ENCODE measurements at places on chromosomes 11 and 22.

DNA sequence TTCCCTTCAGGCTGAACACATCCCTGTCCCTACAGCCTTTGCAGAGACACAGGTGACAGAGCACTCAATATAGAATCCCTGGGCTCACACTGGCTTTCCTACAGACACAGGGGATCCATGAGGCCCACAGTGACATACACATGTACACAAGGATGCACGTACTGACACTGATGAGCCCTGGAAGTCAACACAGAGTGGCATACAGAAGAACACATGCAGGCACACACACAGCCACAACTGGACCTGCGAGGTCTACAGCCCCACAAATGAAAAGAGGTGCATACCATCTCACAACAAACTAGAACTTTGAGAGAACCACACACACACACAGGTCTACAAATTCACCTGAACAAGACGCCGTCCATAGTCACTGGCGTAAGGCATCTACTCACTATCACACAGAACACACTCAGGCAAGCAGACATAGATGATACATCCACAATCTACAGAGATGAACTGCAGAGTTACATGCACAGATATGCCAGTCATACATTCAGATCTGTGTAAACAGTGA lies 3.5 kb upstream of the ZNF74 start:
- no peak for DNase-seq

- no peak for DNase-seq
Measured at GRCh38 chr11:88359541-88359940, 22.0 kb upstream of the CTSC start.

GRCh38 chr22:46568102-46568809 lies 30.8 kb upstream of the CELSR1 start:
- no peak for DNase-seq

- DNase-seq: no peak
Measured at GRCh38 chr11:25317216-25317615, 820.4 kb downstream of the LUZP2 start.

DNA sequence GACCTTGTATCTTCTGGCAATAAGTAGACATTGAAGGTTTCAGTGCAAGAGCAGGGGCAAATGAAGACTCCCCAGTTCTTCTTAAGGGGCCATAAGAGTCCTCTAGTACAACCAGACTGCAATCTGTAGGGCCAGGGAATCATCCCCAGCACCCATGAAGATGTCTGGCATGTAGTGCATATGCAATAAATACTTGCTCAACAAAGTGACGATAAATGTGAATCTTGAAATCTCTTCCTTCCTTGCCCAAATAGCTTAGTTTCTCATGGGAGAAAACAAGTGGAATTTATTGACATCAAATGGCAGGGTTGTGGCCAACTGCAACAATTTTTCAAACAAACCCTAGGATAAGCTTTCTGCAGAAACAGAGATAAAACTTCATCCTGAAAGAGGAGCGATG lies 107.6 kb downstream of the ABTB2 start:
- no peak for DNase-seq

- DNase-seq: no peak
Measured at GRCh38 chr11:74473382-74474173, 6.2 kb upstream of the KCNE3 start.

- no peak for DNase-seq
Measured at GRCh38 chr22:37105154-37105553, 4.4 kb downstream of the TMPRSS6 start.

GRCh38 chr22:21612858-21613257 lies 17.0 kb downstream of the YDJC start:
- DNase-seq: no peak

DNA sequence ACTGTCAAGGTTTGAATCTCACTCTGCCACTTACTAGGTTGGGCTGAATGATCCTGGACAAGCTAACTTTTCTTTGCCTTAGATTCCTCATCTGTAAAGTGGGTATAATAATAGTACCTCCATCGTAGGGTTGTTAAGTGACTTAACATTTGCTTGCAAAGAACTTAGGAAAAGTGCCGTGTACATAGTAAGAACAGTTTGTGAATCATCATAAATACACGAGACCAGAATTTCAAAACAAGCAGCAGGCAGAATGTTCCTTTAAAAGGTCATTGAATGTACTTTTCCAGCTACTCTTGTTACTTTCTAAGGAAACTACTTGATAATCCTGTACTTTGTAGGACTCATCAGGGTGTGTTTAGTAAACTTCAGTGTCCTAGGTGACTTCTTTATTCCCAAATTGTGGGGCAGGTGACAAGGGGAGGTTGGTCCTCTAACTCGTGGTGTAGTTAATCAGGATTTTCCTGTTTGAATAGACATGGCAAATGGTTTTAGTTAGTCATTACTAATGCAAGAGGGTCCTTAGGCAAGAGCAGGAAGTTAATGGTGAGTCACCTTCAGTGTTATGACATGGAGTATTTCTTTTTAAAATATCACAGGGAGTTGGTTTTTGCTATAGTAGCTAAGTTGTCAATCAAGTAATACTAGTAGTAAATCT lies 67.9 kb downstream of the YAP1 start:
- no peak for DNase-seq

- no peak for DNase-seq
Measured at GRCh38 chr11:43517518-43517917, 158.8 kb downstream of the TTC17 start.

GRCh38 chr11:64186492-64187165 lies 658 bp downstream of the STIP1 start:
- DNase-seq: no peak

GRCh38 chr11:86091086-86091485 lies 22.2 kb upstream of the PICALM start:
- DNase-seq: no peak

DNA sequence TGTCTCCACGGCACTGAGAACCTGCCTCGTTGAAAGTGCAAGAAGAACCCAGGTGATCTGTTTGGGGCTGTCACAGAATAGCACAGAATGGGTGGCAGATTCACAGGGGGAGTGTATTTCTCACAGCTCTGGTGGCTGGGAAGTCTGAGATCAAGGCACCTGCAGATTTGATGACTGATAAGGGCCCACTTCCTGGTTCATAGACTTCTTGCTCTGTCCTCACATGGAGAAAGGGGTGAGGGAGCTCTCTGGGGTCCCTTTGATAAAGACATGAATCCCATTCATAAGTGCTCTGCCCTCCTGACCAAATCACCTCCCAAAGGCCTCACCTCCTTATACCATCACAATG lies 198.5 kb upstream of the SORL1-AS1 start:
- no peak for DNase-seq

DNA sequence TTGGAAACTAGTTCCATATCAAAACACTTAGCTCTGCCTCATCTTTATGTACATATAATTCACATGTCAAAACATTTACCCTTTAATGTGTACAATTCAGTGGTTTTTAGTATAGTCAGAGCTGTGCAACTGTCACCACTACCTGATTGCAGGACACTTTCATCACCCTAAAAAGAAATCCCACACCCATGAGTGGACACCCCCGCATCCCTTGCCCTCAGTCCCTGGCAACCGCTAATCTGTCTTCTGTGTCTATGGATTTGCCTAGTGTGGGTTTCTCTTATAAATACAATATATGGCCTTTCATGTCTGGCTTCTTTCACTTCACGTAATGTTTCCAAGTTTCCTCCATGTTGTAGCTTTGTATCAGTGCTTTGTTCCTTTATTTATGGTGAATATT lies 8.6 kb upstream of the EMID1 start:
- DNase-seq: no peak

- no peak for DNase-seq
Measured at GRCh38 chr22:39091126-39092081, 5.6 kb upstream of the APOBEC3H start.

- no peak for DNase-seq
Measured at GRCh38 chr11:123241874-123242543, 47.0 kb upstream of the CLMP start.

DNA sequence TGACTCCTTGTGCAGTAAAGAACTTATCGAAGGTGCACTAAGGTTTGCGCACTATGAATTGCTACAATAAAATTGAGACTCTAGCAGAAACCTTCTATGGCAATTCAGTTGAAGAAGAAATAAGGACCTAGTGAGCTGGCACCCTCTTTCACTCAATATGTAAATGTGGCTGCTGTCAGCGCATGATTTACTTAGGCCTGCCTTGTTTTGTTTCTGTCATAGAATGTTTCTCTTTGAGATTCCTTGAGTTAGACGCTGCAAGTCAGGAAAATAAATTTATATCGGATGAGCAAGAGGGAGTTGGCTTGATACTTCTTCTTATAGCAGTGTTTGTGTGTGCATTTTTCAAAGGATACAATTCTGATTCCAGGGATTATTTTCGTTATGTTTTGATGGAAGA lies 322.1 kb downstream of the BLID start:
- no peak for DNase-seq

GRCh38 chr22:40183029-40183581 lies 5.4 kb downstream of the TNRC6B start:
- DNase-seq: no peak

DNA sequence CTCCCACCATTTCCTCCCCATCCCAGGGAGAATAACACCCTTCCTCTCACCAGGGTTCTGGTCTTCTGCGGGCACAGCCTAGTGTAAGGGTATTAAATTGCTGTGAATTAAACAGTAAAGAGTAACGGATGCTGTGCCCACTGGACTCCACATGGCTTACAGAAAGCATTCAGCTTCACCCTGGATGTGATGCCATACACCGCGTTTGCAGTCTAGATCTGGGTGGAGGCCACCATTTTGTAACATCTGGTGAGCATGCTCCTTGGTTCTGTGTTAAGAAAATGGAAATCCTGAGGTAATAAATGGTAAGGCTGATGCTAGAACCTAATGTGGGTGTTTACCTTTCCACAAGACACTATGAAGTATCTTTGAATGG lies 331.8 kb upstream of the B3GAT1 start:
- DNase-seq: no peak

DNA sequence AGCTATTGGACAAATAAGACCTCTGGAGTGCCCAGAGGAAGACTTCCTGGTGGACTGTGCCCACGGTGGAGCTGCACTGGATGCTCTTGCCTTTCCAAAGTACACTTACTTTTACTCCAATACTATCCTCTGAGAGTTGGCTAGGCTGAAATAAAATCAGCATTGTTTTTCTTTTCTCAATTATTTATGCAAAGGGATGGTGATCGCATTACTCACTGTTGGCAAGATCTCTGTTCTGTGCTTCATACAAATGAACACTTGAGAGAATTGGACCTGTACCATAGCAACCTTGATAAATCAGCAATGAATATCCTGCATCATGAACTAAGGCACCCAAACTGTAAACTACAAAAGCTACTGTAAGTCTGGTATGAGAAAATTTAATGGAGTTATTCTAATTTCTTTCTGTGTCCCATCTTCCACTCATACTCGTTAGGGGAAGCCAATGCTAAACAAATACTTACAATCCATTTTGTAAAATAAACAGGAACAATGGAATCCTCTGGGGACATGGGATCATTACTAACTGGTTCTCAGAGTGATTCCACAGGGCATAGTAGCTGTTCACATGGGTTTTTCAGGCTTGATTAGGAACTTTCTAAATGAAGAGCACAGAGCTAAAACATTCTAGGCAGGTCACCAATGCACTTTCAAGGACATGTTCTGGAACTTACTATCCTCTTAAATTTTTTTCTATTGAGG lies 26.3 kb downstream of the NLRP14 start:
- DNase-seq: no peak

- DNase-seq: no peak
Measured at GRCh38 chr11:20002312-20003216, 157.7 kb downstream of the DBX1 start.

DNA sequence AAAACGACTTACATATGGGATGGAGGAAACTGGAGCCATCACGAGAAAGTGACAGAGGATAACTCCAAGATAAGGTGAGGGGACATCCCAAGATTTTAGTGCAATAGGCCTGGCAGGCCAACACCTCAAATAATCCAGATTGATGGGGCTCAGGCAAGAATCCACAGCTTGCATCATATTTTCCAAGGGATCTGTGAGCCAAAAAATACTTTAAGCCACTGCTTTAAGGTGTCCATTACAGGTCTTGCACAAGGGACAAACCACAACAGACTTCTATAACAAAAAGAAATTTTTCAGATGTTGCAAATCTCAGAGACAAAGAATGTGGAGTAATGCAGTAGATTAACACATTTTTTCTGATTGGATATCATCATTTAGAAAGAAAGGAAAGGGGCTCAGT lies 45.6 kb downstream of the DENND5A start:
- no peak for DNase-seq

DNA sequence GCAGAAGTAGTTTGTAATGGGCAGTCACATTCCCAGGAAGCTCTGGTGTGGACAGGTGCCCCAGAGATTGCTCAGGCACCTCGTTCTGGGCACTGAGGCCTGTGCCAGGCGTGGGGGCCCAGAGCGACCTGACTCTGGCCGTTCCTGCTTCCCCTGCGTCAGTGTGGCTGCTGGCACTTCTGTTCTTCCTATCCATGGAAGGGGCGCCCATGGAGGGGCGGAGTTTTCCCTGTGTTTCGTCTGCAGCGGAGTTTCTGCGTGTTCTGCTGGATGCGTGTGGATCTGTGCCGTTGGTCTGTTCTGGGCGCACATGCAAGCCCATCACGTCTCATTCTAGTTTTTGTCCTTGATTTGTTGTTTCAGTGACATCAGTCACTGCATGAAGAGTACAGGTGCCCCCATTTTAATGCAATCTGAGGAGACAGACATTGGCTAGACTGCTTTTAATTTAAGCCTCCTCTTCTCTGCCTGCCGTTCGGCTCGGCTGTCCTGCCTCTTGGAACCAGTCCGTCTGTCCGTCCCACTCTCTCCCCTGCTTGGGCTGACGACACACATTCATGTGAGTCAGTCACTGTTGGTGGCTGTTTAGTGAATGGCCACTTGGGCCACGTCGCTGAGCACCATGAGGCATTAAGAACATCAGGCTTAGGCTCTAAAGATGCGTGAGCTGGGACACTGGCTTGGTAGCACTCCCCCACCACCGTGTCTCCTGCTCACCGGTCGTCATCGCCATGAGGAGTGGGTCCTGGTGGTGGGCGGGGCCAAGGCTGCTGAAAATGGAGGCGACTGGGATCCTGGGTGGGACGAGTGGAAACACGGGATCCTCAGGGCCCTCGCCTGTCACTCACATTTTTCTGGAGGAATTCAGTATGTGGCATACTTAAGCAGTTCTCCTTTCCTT lies 255.8 kb downstream of the TBC1D22A start:
- DNase-seq: no peak

DNA sequence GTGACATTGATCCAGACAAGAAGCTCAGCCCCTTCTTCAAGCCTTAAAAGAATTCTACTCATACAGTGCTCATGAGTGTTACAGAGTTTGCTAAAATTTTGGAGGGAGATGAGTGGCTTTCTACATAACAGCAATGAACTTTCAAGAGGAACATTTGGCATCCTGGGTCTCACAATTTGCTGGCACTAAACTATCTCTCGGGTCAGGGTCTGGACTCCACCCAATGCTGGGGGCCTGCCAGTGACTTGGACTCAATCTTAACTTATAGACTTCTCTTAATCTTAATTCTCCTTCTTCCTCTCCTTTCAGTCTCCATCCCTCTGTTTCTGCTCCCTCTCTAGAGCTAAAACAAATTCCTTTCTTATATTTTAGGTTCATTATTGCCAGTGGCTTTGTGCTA lies 317.9 kb downstream of the TMEM135 start:
- DNase-seq: no peak

GRCh38 chr11:45428541-45429230 lies 142.5 kb upstream of the SYT13 start:
- no peak for DNase-seq
